Jurkat, Clone E6-1 (cell line): ENCODE measurements at places on chromosomes 6 and 20.

- DNase-seq: no peak
Observed at GRCh38 chr6:154092326-154092962, 53.4 kb downstream of the OPRM1 start.

- no peak for DNase-seq
Observed at GRCh38 chr6:117890172-117890571, 16.9 kb upstream of the SLC35F1 start.

- peak; percentile 79 for DNase-seq
Observed at GRCh38 chr6:146785001-146785585, 186.3 kb downstream of the ADGB start.

- no peak for DNase-seq
Observed at GRCh38 chr6:138727182-138727581, 46.4 kb upstream of the CCDC28A start.

DNA sequence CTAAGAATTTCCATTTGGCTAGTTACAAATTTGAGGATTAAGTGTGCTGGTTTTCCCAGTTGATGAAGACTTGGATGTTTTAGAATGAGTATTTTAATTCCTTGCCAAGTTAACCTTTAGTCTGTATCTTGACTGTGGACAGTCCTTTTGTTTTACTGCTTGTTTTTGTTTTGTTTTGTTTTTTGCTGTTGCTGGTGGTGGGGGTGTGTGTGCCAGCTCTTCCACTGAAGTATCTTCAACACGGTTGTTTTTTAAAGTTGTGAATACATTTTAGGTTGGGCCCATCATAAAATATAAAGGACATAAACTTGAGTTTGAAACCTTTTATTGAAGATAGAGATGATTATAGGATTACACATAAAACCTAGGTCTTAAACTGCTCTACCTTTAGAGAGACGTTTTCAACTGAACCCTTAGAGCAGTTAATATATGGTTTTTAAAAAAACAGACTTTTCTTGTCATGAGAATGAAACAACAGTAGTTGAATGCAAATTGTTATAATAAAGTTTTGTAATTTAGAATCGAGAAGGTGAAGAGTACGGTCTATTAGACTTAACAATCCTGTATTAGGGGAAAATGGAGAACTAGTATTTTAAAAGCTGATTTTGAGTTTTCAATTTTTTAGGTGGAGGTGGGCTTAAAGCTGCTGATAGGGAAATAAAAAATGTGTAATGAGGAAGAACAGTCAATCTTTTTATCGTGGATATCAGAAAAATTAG is 4.0 kb downstream of the QKI start:
- DNase-seq: no peak

GRCh38 chr6:111674413-111674812 is 68.7 kb upstream of the TRAF3IP2 start:
- DNase-seq: no peak
